ENCODE measurements at places on chromosomes 4 and X. TPM values are rescaled to one million over a fixed set of nuclear protein-coding genes. Genes with fewer than 3 reads are reported as not detected.

GLA gene
- 10.0 TPM for total RNA-seq

DNA sequence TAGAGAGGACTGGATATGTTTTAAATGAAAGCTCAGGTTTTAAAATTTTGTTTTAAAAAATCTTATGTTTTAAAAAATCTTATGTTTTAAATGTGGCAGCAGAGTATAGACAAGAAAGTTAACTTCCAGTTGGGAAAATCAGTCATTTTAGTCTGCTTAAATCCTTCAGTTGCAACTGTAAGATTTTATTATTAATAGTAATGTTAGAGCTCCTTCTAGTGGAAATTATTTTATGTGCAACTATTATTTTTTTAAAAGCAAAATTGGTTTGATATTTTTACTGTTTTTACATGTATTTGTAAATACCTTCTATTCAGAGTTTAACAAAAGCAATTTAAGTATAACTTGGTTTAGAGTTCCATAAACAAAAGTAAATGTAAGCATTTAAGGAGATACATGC lies 8.5 kb upstream of the NUDT6 start:
- no peak for DNase-seq

GRCh38 chrX:68186552-68187262 lies 246.6 kb downstream of the OPHN1 start:
- no peak for DNase-seq

AWAT2 gene
- not detected for total RNA-seq

DNA sequence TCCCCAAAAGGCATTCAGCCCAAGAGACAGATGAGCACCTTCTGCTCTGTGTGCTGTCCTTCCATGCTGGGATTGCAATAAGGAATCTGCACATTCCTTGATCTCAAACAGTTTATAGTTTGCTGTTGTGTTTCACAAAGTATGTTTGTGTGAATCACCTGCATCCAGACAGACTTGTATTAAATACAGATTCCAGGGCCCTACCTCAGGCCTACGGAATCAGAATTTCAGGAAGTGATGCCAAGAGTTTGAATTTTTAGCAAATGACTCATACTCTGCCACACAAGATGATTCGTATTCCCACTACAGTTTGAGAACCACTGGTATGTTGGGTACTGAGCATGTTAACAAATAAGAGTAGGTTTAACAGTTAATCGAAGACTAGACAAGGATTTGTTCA lies 7.0 kb downstream of the VAMP7 start:
- no peak for DNase-seq

Data from heart left ventricle (tissue), 16 donors.